Transverse colon (tissue), 4 donors: ENCODE measurements at places on chromosomes 4 and X.

- no peaks in the 10 kb centered on the region for H3K4me1 ChIP-seq
- no peak overlapping the region for H3K4me3 ChIP-seq
- H3K36me3 ChIP-seq = no peaks in the 10 kb centered on the region
- DNase-seq = no peak
Observed at GRCh38 chr4:47703008-47703407, 134.9 kb downstream of the CORIN start.

GRCh38 chr4:111228874-111229273, 606.0 kb upstream of the PITX2 start:
- no peaks in the 10 kb centered on the region for H3K36me3 ChIP-seq
- H3K4me1 ChIP-seq = no peaks in the 10 kb centered on the region
- no peak for DNase-seq
- no peak overlapping the region for H3K4me3 ChIP-seq

DNA sequence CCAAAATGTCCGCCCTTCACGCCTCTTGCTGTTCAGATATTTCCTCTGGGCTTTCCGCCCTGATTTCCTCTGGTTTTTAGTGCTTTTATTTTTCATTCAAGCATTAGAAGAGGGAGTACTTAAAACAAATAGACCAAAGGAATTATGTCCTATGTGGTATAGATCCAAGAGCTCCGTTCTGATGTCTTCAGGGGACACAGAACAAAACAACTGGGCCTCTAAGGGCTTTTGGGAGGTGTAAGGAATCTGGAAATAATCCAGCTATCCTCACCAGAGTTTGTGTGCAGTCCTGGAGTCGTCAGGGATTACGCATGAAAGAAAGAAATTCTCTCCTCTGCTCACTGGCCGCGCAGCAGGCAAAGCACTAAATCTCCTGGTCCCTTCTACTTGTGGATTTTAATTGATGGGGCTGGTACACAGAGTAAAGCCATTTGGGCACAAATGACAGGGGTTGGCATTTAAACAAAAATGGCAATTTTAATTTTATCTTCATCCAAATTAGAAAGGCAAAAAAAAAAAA, 999.2 kb downstream of the ADGRL3 start:
- no peaks in the 10 kb centered on the region for H3K4me1 ChIP-seq
- H3K4me3 ChIP-seq = no peak overlapping the region
- no peak for DNase-seq

DNA sequence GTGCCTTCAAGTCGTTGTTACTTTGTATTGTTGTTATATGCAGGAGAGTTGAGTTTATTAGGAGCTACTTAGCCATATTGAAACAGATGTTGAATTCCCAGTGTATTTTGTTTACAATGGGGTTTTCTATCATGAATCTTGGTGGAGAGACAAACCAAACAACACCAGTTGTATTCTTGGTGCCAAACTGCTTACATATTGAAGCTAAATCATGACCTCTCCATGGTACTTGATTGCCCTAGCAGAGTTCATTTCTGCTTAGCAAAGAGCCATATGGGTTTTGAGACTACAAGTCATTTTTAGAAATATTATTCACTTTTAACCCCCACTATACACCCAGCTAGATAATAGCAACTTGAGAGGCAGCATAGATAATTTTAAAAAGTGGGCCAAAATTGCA, 85.4 kb downstream of the ADGRG4 start:
- no peaks in the 10 kb centered on the region for H3K27me3 ChIP-seq
- no peak overlapping the region for H3K27ac ChIP-seq
- DNase-seq = no peak
- H3K36me3 ChIP-seq = no peaks in the 10 kb centered on the region

DNA sequence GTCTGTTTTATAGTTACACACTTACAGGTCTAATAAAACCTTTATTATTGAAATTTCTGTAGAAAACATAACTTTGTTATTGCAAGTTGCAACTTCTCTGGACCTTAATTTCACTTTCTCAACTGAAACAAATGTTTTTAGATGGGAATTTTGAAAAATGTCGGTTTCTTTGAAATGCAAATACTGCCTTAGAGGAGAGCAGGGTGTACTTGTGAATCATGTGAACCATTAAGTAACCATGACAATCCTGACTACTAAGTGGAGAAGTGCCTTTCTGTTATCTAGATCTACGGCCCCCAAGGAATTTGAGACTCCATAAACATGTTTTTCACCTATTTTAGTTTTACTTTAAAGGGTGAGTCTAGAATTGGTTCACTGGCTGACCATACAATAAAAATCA, 8.5 kb upstream of the ARMCX2 start:
- no peak overlapping the region for H3K4me3 ChIP-seq
- H3K4me1 ChIP-seq = no peaks in the 10 kb centered on the region
- no peaks in the 10 kb centered on the region for H3K36me3 ChIP-seq

GRCh38 chrX:16786791-16787735, 797 bp downstream of the TXLNG start:
- peak overlapping the region; percentile 86 for H3K27ac ChIP-seq
- peak; percentile 38 for DNase-seq
- no peaks in the 10 kb centered on the region for H3K27me3 ChIP-seq
